ENCODE measurements at places on chromosomes 2 and 18.
A peak's percentile ranks its signal among the peaks of the same experiment; 100 is the strongest.

GRCh38 chr2:234258562-234259141 lies 208.2 kb downstream of the SPP2 start:
- DNase-seq = no peak

GRCh38 chr2:109258905-109259540 lies 130.0 kb downstream of the SH3RF3 start:
- no peak for DNase-seq

DNA sequence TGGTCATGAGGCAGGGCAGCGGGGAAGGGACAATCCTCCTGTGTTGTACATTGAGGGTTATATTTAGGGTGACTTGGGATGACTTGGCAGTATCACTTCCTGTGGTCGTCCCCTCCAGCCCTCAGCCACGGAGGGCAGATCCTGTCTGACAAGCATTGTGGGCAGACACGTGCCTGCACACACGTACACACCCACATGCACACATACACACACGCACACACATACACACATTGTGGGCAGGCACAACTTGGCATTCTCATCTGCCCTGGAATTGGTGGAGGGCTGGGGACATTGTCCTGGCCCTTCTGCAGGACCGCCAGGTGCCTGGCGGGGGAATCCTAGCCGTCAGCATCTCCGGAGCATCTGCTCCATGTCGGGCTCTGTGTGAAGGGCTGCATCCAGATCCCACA lies 47.6 kb downstream of the ODC1 start:
- peak; percentile 21 for DNase-seq

- DNase-seq = peak; percentile 61
Measured at GRCh38 chr2:236366397-236366796, 102.2 kb upstream of the ASB18 start.

DNA sequence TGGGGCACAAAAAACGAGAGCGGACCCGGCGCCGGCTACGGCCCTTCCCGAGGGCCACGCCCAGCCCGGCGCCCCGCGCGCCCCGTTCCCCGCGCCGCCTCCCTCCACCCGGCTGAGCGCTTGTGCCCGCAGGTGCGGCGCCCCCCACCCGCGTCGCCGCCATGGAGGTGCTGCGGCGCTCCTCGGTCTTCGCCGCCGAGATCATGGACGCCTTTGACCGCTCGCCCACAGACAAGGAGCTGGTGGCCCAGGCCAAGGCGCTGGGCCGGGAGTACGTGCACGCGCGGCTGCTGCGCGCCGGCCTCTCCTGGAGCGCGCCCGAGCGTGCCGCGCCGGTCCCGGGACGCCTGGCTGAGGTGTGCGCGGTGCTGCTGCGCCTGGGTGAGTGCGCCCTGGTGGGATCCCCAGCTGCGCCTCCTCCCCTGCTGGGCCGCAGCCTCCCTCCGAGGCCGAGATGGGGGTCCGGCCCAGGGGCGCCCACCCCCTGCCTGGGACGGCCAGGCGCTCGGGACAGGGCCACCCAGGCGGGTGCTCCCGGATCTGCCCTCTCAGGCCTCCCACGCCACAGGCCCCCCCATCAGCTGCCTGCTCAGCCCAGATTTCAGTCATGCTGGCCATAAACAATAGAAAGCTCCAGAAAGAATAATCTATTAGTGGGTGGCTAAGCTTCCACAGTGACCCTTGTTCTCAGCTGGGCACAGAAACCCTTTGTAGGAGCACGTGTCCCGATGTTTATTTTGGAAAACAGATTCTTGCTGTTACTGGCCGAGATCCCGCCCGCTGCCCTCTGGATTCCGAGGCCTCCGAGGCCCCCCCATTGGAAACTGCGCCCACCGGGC lies 997 bp downstream of the BOK start:
- no peak for DNase-seq

DNA sequence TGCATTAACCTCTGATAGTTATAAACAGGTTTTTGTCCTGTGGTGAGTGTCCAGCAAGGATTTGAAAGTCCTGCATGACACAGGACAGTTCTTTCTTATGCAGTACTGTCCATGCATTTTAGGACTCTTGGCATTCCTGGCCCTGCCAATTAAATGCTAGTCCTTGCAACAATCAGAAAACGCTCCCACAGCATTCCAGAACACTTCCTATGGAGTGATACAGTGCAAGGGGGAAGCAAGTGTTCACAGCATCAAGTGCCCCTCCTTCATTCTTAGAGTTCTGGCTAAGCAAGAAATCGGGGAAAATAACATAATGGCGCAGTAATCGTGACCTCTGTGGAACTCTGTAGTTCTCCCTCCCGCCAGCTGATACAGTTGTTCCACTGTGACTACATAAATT lies 62.9 kb downstream of the ARHGAP28 start:
- DNase-seq = no peak

DNA sequence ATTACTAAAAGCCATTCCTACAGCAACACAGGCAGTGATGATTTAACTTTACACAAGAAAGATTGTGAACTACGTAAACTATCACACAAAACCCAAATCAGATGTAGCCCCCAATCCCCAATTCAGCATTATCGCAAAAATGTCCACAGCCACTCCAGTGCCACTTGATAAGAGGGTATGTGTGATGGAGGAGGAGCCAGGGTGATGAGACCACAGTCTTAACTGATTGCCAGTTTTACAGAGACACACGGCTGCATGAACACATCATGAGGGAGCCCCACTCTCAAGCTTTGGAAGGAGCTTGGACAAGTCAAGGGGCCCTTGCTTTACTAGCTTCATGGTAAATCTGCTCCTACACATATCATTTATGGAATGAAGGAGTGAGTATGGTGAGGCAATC lies 116.0 kb downstream of the FAM161A start:
- DNase-seq = no peak

DNA sequence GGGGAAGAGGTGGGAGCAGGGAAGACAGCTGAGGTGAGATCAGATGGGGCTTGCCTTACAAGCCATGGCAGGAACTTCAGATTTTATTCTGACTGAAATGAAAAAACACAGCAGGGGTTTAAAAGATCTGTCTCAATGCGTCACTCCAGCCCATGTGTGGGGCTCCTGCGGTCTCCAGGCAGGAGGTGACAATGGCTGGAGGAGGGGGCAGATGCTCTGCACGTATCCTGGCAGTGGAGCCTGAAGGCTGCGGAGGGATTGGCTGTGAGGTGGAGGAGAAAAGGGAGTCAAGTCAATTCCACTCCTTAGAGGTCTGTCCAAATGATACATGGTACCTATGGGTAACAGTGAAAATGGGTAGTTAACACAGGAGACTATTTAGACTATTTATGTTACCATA lies 40.5 kb upstream of the KIDINS220 start:
- DNase-seq = no peak

- no peak for DNase-seq
Measured at GRCh38 chr2:239378021-239378917, 22.6 kb downstream of the HDAC4 start.

DNA sequence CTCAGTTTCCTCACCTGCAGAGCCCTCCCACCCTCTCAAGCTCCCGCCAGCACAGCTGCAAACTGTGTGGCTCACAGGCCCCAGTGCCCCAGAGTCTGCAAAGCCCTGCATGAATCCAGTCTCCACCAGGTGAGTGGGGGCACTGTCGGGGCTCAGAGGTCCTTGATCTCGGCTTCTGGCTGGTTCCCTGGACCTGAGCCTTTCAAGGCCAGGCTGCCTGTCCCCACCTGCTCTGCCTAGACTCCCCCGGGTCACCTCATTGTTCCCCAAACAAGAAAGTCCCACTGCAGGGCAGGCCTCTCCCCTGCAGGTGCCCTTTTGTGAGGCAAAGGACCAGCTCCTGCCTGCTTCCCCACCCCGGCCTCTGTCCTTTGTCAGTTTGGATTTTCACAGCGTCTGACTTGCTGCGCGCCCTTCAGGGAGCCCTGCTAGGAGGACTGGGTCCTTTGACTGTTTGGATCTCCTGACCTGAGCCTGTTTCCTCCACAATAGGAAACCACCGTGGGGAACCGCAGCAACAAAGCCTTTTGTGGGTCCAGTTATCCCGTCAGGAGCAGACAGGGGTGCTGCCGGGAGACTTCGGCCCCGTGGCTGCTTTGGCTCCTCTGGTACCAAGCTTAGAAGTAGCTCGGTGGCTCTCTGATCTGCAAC lies 200.5 kb upstream of the HDAC4 start:
- DNase-seq = no peak

DNA sequence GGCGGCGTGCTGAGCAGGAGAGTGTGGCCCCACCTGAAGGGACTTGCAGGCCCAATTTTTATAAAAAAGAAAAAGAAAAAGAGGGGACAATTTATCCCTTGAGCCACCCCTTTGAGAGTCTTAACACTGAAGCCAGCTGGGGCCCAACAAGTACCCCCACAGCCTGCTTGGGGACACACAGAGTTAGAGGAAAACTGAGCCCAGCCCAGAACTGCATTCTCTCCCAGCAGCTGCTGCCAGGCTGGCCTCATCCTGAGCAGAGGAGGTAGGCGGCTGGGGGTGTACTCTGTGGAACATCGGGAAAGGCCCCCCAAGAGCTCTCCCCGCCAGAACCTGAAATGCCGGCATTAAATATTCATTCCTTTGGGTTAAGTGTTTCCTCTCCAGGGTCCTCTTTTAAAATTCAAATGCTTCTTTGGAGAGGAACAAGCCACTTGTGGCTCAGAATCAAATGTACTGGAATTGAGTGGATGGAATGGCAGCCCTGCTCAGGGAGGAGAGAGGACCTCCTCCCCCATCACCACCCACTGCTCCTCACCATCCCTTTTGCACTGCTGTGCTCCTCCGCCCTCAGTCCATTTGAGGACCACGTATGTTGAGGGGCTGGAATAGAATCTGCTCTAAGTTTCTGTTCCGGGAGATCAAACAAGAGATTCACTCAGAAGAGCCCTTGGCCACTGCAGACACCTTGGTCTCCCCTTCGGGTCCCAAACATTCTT lies 45.6 kb downstream of the C1QL2 start:
- no peak for DNase-seq

DNA sequence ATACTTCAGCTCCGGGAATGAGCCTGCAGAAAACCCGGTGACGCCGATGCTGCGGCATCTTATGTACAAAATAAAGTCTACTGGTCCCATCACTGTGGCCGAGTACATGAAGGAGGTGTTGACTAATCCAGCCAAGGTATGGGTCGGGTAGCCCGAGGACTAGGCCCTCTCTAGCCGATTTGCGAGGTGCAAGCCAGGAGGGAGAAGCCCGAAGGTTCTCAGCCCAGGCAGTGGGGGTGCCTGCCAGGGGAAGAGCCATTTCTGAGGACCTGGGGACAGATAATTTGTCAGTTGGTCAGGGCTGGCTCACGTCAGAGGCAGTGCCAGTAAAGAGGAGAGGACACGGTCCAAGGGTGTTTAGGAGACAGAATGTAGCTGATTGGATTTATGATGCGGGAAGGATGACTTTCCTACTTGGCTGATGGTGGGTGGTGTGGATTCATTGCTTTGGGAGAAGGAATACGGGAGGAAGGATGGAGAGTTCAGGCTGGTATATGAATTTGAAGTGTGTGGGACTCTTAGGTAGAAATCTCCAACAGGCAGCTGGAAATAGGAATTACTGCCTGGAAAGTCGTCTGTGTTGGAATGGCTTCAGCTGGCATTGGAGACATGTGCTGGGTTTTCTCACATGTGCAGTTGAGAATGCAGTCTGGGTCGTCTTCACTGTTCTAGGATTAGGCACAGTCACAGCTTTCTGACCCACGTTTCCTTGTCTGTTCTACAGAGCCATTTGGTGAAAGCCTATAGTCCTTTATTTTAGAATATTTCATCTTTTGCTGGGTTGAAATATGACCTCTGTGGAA lies 874 bp downstream of the NDUFAF7 start:
- DNase-seq = no peak
